A549 treated with Mapracorat at 1 μM for 4 hours (cell line): ENCODE measurements at places on chromosomes 5 and 9. TPM values are rescaled to one million over a fixed set of nuclear protein-coding genes. Genes with fewer than 3 reads are reported as not detected.

The KIF4B gene
- total RNA-seq = 0.02 TPM in 1 of 5 replicates, not detected in the others

The CCDC183 gene
- total RNA-seq = 0.16 to 0.58 TPM (median 0.23 TPM) in 5 replicates

The NR3C1 gene
- total RNA-seq = 25.8 to 33.1 TPM (median 28.8 TPM) in 5 replicates

The KIF2A gene
- 26.2 to 42.5 TPM (median 36.9 TPM) in 5 replicates for total RNA-seq

The CTSV gene
- 12.1 to 14.5 TPM (median 13.2 TPM) in 5 replicates for total RNA-seq

The FAM219A gene
- total RNA-seq = 15.7 to 18.8 TPM (median 17.7 TPM) in 5 replicates

The TMED7 gene
- total RNA-seq = 36.9 to 66.0 TPM (median 55.1 TPM) in 5 replicates

The RETREG1 gene
- total RNA-seq = 1.6 to 3.7 TPM (median 3.3 TPM) in 5 replicates
